ENCODE measurements at places on chromosomes 7 and 10. TPM values are rescaled to one million over a fixed set of nuclear protein-coding genes. Genes with fewer than 3 reads are reported as not detected.

DNA sequence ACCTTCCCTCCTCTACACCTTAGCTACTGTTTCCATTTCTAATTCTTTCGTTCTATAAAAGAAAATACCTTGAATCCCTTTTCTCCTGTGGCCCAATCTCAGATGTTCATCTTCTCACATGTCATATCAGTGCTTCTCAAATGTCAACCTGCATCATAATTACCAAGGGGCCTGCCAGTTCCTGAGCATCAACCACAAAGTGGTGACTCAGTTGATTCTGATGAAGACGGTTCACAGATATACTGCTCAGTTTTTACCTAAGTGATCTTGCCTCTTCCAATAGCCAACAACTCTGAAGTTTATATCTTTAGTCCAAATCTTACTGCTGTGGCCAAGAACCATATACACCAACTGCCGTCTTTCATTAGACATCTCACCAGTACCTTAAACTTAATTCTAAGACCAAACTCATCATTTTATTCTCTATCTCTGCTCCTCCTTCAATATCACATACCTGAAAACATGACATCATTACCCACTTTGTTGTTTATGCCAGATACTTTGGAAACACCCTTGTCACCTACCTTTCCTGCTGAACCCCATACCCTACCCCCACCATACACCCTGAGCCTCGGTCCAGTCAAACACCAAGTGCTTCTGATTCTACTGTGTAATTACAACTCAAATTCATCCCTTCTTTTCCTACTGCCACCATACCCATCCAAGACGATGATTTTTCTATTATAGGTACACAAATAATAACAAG lies 115.5 kb downstream of the LMBR1 start:
- DNase-seq = peak; percentile 25

GRCh38 chr10:96587264-96588059 lies 650 bp upstream of the TM9SF3 start:
- peak; percentile 83 for DNase-seq

DNA sequence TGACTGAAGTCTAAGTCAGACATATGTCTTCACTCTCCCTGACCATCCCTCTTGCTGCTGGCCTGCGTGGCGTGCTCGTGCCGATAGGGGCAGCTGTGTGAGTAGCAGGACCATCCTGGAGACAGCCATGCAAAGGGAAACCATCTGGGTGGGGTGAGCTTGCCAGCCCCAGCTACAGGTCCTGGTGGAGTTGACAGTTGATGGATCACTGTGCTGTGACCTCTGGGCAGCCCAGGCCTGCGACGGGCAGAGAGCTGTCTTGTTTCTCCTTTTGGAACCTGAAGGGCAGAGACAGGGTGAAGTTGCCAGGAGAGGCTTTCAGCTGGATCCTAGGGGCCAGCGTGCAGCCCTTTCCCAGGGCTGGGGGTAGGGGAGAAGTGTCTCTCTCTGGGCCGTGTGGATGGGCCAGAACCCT lies 44.7 kb downstream of the GRK5 start:
- no peak for DNase-seq

DNA sequence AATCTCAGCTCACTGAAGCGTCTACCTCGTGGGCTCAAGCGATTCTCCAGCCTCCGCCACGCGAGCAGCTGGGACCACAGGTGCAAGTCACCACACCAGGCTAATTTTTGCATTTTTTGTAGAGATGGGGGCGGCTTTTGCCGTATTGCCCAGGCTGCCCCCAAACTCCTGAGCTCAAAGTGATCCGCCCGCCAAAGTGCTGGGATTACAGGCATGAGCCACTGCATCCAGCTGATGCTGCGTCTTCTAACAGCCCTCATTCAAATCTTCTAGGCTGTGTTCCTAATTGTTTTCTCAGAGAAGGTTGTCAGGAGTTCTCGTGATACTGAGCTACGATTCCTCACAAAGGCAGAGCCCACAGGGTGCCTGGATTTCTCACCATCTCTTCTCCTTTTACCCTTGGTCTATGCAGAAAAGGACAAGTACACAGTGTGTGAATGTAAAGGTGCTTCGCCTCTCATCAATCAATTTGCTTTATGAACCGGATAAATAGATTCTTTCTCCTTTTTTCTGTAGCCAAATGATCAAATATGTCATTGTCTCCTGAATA lies 247.3 kb upstream of the PTN start:
- no peak for DNase-seq

The SLC39A12 gene
- not detected for total RNA-seq

GRCh38 chr7:25359471-25360059 lies 131.3 kb upstream of the NPVF start:
- peak; percentile 17 for DNase-seq

- DNase-seq = no peak
These were observed 3.7 kb upstream of the ELMO1 start for GRCh38 chr7:37452346-37452745.

- DNase-seq = no peak
These were observed 24.1 kb upstream of the PDGFA start for GRCh38 chr7:543501-544337.

DNA sequence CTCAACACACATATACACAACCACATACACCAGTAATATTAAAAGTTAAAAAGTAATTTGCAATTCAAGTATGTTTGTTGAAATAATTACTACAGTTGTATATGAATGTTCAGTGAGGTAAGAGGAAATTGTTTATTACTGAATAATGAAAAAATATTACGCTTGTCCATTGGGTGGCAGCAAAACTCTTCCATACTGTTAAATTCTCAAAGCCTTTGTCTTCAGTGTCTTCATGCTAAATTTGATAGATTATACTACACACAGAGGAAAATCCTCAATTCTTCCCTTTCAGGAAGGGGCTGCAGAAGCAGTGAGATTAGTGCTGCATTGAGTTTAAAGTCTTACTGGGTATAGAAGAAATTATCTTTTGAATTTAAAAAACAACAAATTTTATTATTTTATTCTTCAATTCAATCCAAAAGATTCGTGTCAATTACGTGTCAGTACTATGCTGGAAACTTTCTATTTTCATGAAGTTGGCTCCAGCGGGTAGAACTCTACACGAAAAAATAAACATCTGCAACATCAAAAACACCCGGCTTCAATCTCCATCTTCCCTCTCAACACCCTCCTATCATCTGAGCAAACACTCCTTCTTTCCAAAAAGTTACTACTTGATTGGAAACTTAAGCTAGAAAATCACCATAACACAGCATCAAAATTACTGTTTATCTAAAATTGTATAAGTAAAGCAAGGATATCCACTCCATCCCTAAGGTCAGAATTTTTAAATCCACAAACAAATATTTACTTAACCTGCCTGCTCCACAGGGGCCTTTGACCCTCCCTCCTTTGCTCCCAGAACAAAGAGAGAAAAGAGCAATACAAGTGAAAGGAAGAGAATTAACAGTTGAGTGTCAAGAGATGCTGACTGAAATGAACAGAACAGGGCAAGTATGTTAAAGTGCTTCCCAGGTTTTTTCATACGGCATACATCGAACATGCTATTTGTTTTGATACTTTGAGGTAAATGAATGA lies 37.0 kb upstream of the TES start:
- DNase-seq = peak; percentile 65

- no peak for DNase-seq
These were observed 145.6 kb downstream of the BAMBI start for GRCh38 chr10:28822719-28823464.

DNA sequence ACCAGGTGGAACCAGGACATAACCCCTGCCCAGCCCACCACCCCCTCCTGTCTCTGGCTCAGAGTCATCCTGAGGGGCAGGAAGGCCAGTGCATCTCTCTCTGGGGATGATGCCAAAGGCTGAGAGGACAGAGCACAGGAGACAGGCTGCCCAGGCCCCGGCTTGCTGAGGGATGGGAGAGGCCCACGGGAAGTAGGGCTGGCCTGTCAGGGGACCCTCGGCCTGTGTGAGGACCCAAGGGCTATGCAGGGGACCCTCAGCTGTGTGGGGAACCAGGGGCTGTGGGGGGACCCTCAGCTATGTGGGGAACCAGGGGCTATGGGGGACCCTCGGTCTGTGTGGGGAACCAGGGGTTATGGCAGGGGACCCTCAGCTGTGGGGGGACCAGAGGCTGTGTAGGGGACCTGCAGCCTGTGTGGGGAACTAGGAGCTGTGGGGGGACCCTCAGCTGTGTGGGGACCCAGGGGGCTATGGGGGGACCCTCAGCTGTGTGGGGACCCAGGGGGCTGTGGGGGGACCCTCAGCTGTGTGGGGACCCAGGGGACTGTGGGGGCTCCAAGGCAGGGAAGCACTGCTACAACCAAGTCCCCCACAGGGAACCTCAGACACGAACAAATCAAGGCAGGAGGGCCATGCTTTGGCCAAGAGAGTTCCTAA lies 27.7 kb downstream of the EBF3 start:
- DNase-seq = no peak

GRCh38 chr7:118350260-118350659 lies 125.8 kb downstream of the ANKRD7 start:
- no peak for DNase-seq

GRCh38 chr7:158583143-158583542 lies 4.5 kb downstream of the PTPRN2 start:
- no peak for DNase-seq

- DNase-seq = no peak
These were observed 45.7 kb upstream of the PTPRN2 start for GRCh38 chr7:158633055-158633956.

DNA sequence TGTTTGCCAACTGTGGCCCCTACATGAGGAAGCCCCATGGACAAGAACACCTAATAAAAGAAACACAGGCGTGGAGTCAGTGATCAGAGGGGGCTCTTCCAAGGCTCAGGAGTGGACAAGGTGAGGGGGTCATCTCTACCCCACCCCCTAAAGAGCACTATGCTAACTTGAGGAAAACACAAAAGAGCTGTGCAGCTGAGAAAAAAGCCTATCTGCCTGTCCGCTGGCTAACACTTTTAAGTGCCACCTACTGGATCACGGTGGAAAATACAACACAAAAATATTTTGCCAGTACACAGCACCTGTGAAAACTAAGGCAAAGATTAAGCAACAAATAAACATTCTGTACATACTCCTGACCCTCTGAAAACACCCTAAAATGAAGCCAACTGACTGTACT lies 53.1 kb upstream of the COBL start:
- no peak for DNase-seq

The EBF3 gene
- total RNA-seq = 3.4 TPM

The ELN gene
- 0.23 TPM for total RNA-seq

GRCh38 chr10:69696073-69696731 lies 66.2 kb downstream of the FAM241B start:
- peak; percentile 77 for DNase-seq

- DNase-seq = no peak
These were observed 93.8 kb upstream of the CNTNAP2 start for GRCh38 chr7:146022776-146023175.

The CCT6A gene
- total RNA-seq = 1,301 TPM

The ANKRD2 gene
- not detected for total RNA-seq

The ZNF488 gene
- 0.97 TPM for total RNA-seq

The CLDN15 gene
- total RNA-seq = 4.9 TPM

- DNase-seq = no peak
These were observed 60.1 kb upstream of the ELN start for GRCh38 chr7:73967832-73968290.

The CCDC146 gene
- total RNA-seq = 0.34 TPM

The PLAC9 gene
- total RNA-seq = not detected

The HOXA13 gene
- 0.86 TPM for total RNA-seq

DNA sequence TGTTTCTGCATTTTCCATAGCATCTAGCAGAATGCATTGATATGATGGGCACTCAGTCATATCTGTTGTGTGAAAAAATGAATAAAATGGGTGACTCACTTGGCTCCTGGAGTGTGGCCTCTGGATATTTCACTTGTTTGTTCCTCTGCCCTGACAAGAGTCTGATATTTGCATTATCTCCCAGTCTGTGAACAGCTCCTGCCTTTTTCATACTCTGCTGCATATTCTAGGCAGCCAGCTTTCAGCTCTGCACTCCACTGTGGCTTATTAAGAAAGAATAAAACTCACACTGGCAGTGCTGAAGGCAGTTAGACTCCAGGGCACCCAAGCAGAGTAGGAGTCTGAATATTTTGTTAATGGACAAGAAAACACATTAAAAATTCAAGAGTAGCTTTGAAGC lies 623.9 kb downstream of the SORCS1 start:
- DNase-seq = no peak

DNA sequence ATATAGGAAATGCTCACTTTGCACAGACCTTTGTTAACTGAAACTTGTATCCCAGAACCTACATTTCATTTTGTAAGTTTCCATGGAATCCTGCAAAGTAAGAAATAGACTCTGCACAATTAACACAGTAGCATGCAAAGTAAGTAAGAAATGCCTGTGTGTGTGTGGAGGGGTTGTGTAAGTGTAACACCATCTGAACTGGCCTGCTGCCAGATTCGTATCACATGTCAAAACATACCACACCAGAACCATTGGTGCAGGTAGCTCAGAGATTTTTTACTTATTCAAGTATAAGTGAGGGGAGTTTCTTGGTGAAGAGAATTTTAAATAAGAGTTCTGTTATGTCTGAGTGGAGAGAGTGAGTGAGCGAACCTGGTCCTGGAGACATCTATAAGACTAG lies 17.9 kb upstream of the DDX21 start:
- no peak for DNase-seq

The DGKB gene
- total RNA-seq = 0.11 TPM

The PLCE1 gene
- 2.5 TPM for total RNA-seq

DNA sequence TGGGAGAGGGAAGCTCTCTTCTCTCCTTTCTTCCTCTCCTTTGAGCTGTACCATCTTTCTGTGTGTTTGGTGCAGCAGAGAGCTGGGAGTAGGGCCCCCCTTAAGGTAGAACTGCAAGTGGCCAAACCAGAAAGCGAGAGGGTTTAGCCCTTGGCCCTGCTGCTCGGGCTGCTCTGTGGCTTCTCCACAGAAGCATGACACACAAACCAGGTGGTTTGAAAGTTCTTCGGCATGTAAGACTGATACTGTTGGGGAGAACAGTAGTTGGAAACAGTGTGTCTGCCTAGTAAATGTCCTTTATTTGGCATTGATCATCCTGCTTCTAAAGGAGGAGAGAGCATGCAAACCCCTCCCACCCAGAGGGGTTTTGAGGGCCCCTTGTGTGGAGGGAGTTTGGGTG lies 277.8 kb downstream of the CELF2 start:
- no peak for DNase-seq

The PHKG1 gene
- 1.5 TPM for total RNA-seq

GRCh38 chr10:71312811-71313789 lies 6.0 kb upstream of the SLC29A3 start:
- no peak for DNase-seq
